ENCODE measurements at places on chromosomes 11 and 22.

- no peaks in the 10 kb centered on the region for H3K36me3 ChIP-seq
- H3K4me3 ChIP-seq, result no peak overlapping the region
- no peak overlapping the region for H3K27ac ChIP-seq
- H3K4me1 ChIP-seq, result no peaks in the 10 kb centered on the region
- H3K27me3 ChIP-seq, result no peaks in the 10 kb centered on the region
- DNase-seq, result no peak
Measured at GRCh38 chr22:39651053-39651996, 80.8 kb downstream of the CACNA1I start.

DNA sequence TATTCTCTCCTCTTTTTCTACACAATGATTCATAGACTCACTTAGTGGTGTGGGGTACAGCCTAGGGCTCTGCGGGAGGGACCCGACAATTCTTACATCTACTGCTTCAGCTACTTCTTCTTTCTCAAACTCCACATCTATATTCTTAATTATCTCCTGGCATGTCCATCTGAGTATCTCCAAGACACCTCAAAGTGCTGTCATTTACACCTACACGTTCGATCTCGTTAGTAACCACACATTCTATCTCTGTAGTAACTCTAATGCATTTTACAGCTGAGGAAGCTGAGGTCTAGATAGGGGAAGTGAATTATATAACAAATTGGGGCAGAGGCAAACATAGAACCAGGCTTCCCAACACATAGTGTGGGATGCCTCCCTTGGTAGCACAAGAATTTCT is 27.7 kb upstream of the RRM1 start:
- H3K36me3 ChIP-seq, result 0 out of 2 replicates have a peak, but pooled peaks cover 4% of the 10 kb centered on the region
- no peaks in the 10 kb centered on the region for H3K27me3 ChIP-seq
- no peak overlapping the region for H3K27ac ChIP-seq
- no peak overlapping the region for H3K4me3 ChIP-seq
- DNase-seq, result no peak
- peaks cover 6% of the 10 kb centered on the region for H3K4me1 ChIP-seq

- no peaks in the 10 kb centered on the region for H3K36me3 ChIP-seq
- H3K27ac ChIP-seq, result no peak overlapping the region
- H3K4me1 ChIP-seq, result no peaks in the 10 kb centered on the region
- DNase-seq, result no peak
- H3K4me3 ChIP-seq, result no peak overlapping the region
Measured at GRCh38 chr22:27245056-27245455, 556.5 kb downstream of the MN1 start.

GRCh38 chr11:63694596-63694995 is 13.3 kb downstream of the RTN3 start:
- H3K4me3 ChIP-seq, result no peak overlapping the region
- H3K27me3 ChIP-seq, result no peaks in the 10 kb centered on the region
- H3K36me3 ChIP-seq, result no peaks in the 10 kb centered on the region
- no peak for DNase-seq
- no peaks in the 10 kb centered on the region for H3K4me1 ChIP-seq

DNA sequence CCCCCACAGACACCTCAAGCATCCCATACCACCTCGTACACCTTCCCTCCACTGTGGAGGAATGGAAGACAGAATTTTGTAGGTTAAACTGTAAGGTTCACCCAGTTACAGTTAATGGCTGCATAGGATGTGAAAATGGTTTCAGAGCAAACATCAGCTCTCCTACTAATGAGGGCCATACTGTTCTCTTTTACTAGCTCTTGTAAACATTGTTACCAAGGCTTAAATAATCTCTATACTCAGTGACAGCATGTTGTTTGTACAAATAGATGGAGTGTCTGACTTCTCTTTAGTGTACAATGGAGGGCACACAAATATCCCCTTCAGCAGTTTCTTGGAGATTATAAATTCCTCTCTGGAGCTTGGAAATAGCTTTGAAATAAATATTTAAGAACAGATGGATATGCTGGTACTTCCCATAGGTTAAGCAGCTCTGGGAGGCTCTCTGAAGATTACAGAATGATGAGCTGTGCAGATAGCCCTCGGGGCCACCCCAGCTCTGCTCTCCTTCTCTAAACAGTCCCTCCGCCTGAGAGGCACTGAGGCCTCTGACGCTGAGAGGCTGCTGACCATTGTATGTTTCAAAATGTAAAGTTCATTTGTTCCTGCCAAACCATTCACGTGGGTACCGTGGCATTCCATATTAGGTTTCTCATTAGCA is 25.7 kb downstream of the TTC12 start:
- H3K27me3 ChIP-seq, result no peaks in the 10 kb centered on the region
- no peak overlapping the region for H3K27ac ChIP-seq
- DNase-seq, result no peak
- no peaks in the 10 kb centered on the region for H3K4me1 ChIP-seq
- no peak overlapping the region for H3K4me3 ChIP-seq

- peaks cover 7% of the 10 kb centered on the region for H3K4me1 ChIP-seq
- no peak overlapping the region for H3K4me3 ChIP-seq
- no peaks in the 10 kb centered on the region for H3K36me3 ChIP-seq
- no peak for DNase-seq
Measured at GRCh38 chr11:86438685-86439084, 64.0 kb downstream of the CCDC81 start.

DNA sequence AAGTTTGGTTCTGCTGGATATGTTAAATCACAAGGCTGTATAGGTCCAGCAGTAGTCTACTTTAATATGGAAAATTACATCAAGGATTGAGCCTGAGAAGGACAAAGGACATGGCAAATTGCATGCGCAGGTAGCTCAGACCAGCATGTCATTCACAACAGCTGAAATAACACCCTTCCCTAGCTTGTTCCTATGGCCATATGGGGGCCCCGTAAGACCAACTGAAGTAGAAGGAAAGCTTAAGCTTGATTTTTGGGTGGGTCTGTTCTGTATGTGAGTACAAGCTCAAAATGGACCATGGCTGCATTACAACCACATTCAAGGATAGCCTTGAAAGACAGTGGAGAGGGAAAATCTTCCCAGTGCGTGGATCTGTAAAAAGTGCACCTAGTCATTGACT is 20.6 kb upstream of the PDE3B start:
- no peak overlapping the region for H3K27ac ChIP-seq
- H3K27me3 ChIP-seq, result no peaks in the 10 kb centered on the region
- H3K4me3 ChIP-seq, result no peak overlapping the region
- no peak for DNase-seq
- H3K36me3 ChIP-seq, result no peaks in the 10 kb centered on the region

DNA sequence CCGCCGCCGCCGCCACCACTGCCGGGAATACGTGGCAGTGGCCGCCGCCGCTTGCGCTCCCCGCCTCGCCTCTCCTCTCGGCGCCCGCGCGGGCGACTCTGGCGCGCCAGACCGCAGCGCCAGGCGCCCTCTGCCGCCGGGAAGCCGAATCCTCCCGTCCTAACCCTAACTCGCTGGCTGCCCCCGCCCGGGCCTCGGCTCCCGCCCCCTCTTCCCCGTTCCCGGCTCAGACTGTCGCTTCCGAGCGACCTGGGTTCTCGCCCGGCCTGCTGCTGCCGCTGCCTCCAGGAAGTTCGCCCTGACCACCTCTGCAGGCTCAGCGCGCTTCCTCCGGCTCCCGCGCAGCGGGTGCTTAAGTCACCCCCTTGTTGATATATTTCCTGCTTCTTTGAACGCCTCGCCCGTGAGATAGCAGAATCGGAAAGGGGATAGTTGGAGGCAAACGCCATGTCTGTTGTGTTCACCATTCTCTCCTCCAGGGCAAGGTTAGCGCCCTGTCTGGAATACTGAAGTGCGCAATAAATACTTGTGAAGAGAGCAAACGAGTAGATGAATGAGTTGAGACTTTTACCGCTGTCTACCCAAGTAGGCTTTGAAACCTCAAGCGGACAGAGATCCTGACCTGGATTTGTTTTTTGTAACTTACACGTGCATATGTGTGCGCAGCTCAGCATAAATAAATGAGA is at the start of gene SMCO4:
SMCO4 (minus strand) TSS at position 100 of the 686 bp plus-strand sequence. CDS start 64,202 bp downstream, outside the sequence.
- H3K36me3 ChIP-seq, result no peaks in the 10 kb centered on the region
- peak within 1 kb of the TSS; percentile 91 for H3K4me3 ChIP-seq
- no peaks in the 10 kb centered on the region for H3K27me3 ChIP-seq
- no peak for DNase-seq
- H3K27ac ChIP-seq, result peak within 1 kb of the TSS; percentile 45

- no peak for DNase-seq
- H3K4me3 ChIP-seq, result no peak overlapping the region
- no peaks in the 10 kb centered on the region for H3K27me3 ChIP-seq
- no peak overlapping the region for H3K27ac ChIP-seq
Measured at GRCh38 chr11:107770551-107770951, 58.7 kb upstream of the SLN start.

- no peak overlapping the region for H3K4me3 ChIP-seq
- DNase-seq, result no peak
- no peaks in the 10 kb centered on the region for H3K27me3 ChIP-seq
- peaks cover 28% of the 10 kb centered on the region for H3K36me3 ChIP-seq
Measured at GRCh38 chr22:24120044-24120443, 61.2 kb upstream of the SUSD2 start.

DNA sequence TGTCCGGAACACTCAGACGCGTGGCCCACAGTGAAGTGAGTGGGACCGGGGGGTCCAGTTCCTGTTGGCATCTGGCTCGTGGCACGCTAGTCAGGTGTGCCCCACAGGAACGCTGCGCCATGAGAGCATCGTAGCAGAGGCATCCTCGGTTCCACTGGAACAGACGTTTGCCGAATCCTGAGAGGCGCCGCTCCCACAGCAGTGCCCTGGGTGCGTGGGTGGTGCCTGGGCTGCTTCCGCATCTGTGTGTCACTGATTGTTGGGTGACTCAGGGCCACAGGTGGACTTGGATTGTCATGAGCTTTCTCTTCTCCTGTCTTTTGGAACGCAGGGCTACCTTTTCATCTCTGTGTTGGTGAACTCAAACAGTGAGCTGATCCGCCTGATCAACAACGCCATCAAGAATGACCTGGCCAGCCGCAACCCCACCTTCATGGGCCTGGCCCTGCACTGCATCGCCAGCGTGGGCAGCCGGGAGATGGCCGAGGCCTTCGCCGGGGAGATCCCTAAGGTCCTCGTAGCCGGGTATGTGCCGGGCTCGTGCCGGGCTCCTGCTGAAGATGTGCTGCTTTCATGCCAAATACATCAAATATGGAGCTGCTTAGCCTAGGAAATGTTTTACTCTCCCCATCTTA is 46.2 kb downstream of the AP2A2 start:
- peaks cover 3% of the 10 kb centered on the region for H3K36me3 ChIP-seq
- H3K4me3 ChIP-seq, result no peak overlapping the region
- H3K27me3 ChIP-seq, result no peaks in the 10 kb centered on the region
- no peak overlapping the region for H3K27ac ChIP-seq

DNA sequence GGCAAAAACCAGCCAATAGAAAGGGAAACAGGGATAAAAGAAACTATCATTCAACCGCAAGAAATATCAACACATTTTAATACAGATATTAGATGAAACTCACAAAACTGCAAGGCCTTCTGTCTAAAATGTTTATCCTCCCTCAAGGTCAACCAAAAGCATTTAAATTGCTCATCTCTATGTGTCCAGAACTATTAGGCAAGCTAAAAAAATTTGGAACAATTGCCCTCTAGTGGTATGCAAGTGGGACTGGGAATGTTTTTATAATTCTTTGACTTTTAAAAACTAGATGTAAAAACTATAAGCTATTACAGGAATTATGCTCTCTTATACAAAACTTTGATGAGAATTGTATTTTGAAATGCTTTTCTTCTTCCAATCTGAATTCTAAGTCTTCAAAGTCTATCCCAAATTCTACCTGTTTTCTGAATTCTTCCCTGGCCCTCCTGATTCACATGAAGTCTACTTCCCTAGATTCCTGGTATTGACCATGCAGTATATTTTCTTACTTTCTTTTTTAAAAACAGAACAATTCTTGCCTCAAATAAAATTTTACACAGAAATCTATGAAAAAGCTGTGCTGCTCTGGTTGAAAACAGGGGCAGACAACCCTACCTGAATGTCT is 4.9 kb downstream of the CWC15 start:
- H3K4me1 ChIP-seq, result no peaks in the 10 kb centered on the region
- no peak overlapping the region for H3K27ac ChIP-seq
- no peak overlapping the region for H3K4me3 ChIP-seq
- peaks cover 4% of the 10 kb centered on the region for H3K36me3 ChIP-seq
- DNase-seq, result no peak
- H3K27me3 ChIP-seq, result no peaks in the 10 kb centered on the region

- DNase-seq, result no peak
- no peak overlapping the region for H3K4me3 ChIP-seq
- no peaks in the 10 kb centered on the region for H3K27me3 ChIP-seq
- H3K36me3 ChIP-seq, result peaks cover 53% of the 10 kb centered on the region
- H3K27ac ChIP-seq, result no peak overlapping the region
Measured at GRCh38 chr22:36317658-36318271, 64.8 kb downstream of the APOL1 start.

- H3K27me3 ChIP-seq, result no peaks in the 10 kb centered on the region
- no peaks in the 10 kb centered on the region for H3K36me3 ChIP-seq
- DNase-seq, result no peak
- H3K4me3 ChIP-seq, result no peak overlapping the region
Measured at GRCh38 chr11:116731097-116731761, 41.6 kb downstream of the BUD13 start.

DNA sequence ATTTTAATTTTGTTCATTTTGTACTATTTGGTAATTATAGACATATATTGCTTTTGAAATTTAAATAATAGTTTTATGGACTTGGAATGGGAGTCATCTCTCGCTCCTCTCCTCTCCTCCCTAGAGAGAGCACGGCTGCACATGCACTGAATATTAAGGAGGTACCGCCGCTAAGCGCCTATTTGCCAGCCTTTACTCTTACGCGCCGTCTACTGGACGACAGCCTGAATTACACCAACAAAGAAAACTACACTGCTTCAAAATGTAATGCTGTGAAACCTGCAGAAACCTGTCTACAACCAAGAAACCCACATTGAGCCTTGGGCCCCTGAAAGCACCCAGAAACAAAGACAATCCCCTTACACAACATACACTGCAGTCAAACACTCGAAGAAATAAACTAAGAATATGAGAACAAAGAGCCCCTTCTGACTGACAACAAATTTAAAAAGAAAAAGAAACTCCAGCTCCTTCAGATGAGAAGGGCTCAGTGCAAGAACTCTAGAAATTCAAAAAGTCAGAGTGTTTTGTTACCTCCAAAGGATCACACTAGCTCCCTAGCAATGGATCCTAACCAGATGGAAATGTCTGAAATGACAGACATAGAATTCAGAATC is 737.2 kb downstream of the LRRC4C start:
- H3K36me3 ChIP-seq, result no peaks in the 10 kb centered on the region
- DNase-seq, result no peak
- no peak overlapping the region for H3K27ac ChIP-seq

DNA sequence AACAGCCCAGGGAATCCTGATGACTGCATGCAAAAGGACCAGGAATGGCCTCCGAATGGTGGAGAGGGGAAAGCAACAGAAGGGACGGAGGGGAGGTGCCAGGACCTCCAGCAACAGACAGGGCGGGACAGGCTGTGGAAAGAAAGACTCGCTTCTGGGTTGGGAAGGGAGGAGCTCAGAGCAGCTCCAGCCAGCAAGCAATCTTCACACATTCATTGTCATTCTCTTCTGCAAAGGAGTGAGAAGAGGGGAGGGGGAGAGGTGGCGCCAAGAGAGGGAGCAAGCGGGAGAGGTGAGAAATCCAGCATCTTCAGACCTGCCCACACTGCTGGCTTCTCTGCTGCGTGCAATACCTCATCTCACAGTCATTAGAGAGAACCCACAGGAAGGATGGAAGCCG is 509.0 kb downstream of the BUD13 start:
- no peak for DNase-seq
- H3K36me3 ChIP-seq, result no peaks in the 10 kb centered on the region

GRCh38 chr22:20080445-20080775 is 369 bp downstream of the DGCR8 start:
- H3K4me1 ChIP-seq, result peaks cover 8% of the 10 kb centered on the region
- DNase-seq, result no peak
- peak overlapping the region; percentile 93 for H3K4me3 ChIP-seq
- H3K36me3 ChIP-seq, result no peaks in the 10 kb centered on the region
- peak overlapping the region; percentile 71 for H3K27ac ChIP-seq

GRCh38 chr11:130428316-130429119 is at the start of gene ADAMTS8:
TSS of gene ADAMTS8 (minus strand) at chr11:130428609. CDS start at chr11:130428286, 323 bp downstream.
- no peak for DNase-seq
- H3K27me3 ChIP-seq, result peaks cover 15% of the 10 kb centered on the region
- no peak within 1 kb of the TSS for H3K4me3 ChIP-seq
- no peak within 1 kb of the TSS for H3K27ac ChIP-seq
